Ovary (tissue), 10 donors: ENCODE measurements at places on chromosomes 3 and 15.

DNA sequence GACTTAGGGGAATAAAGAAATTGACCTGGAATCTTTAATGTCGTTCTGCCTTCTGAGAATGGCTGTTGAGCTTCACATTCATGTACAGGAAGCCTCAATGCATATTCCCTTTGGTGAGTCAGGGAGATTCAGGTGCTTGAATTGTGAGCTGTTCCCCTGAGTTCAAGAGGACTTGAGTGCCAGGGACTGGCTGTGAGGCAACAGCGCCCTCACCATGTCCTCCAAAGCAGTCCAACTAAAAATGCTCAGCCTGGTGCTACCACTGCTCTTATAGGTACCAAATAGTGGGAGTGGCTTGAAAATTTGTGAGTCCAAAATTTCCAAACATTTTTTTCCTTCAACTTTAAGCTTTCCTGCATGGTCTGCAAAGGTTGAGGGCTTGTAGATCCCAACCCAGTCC, 54.1 kb downstream of the LEO1 start:
- no peak overlapping the region for H3K4me3 ChIP-seq
- no peaks in the 10 kb centered on the region for H3K4me1 ChIP-seq
- H3K36me3 ChIP-seq: no peaks in the 10 kb centered on the region
- no peaks in the 10 kb centered on the region for H3K27me3 ChIP-seq
- no peak overlapping the region for H3K27ac ChIP-seq
- DNase-seq: no peak

GRCh38 chr3:50157827-50158529, 2.9 kb downstream of the SEMA3F start:
- DNase-seq: no peak
- no peak overlapping the region for H3K27ac ChIP-seq
- no peaks in the 10 kb centered on the region for H3K36me3 ChIP-seq
- H3K27me3 ChIP-seq: no peaks in the 10 kb centered on the region
- peaks cover 7% of the 10 kb centered on the region for H3K4me1 ChIP-seq
- H3K4me3 ChIP-seq: no peak overlapping the region

DNA sequence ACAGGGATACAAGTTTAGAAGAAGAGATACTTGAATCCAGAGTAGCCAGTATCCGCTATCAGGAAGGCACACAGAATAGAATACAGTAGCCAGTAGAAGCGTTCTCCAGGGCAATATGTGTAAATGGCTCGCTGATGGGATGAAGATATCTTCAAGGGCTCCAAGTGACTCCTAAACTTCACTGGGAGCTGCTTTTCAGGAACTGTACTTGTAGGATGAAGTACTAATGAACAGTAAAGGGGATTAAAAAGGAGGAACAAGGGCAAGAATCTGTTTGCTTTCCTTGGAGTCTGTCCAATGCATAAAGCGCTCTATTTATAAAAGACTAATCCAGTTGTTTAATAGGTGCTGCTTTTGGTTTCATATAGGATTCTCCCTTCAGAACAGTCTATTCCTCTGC, 78.4 kb downstream of the THRB start:
- H3K4me1 ChIP-seq: no peaks in the 10 kb centered on the region
- no peak overlapping the region for H3K27ac ChIP-seq
- no peak for DNase-seq
- H3K4me3 ChIP-seq: no peak overlapping the region

DNA sequence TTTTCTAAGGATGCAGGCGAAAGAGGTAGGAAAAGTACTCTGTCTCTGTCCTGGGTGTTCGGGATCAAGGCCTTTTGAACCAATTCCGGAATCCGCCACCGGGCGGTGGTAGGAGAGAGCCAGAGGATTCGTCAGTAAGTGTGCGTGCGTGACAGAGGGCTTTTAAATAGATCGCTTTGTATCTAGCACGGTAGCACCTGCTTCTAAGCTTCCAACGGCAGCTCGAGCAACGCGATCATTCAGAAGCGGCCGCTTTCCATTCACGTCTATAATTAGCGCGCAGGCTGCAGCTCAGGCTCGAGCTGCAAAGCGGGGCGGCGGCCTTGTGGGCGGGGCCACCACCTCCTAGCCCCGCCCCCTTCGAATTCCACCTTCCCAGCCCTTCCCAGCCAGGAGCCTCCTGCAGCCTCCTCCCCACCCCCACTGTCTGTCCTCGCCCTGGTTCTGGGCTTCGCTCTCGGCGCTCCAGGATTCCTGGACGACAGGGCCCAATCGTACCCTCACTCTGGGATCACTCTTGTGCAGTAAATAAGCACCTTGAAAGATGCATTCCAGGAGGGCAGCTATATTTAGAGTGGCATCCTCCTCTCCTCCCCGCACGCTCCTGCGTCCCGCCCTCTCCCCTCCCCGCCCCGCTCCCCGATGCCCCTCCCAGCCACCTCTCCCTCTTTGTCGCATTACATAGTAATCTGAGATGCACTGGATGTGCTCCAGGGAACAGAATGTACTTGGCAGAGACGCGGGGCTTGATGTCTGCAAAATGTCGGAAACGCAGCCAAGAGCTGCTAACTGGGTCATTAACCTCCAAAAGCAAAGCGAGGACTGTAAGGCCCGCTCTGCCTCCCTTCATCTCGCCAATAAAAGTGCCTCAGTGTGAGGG, 224.1 kb upstream of the TPRG1 start:
- no peaks in the 10 kb centered on the region for H3K36me3 ChIP-seq
- DNase-seq: peak; percentile 95
- peak overlapping the region; percentile 90 for H3K27ac ChIP-seq
- H3K4me1 ChIP-seq: peaks cover 23% of the 10 kb centered on the region

- no peak overlapping the region for H3K4me3 ChIP-seq
- no peaks in the 10 kb centered on the region for H3K36me3 ChIP-seq
- H3K27me3 ChIP-seq: no peaks in the 10 kb centered on the region
- H3K4me1 ChIP-seq: no peaks in the 10 kb centered on the region
- H3K27ac ChIP-seq: no peak overlapping the region
Observed at GRCh38 chr3:27022096-27022761, 347.0 kb downstream of the NEK10 start.

DNA sequence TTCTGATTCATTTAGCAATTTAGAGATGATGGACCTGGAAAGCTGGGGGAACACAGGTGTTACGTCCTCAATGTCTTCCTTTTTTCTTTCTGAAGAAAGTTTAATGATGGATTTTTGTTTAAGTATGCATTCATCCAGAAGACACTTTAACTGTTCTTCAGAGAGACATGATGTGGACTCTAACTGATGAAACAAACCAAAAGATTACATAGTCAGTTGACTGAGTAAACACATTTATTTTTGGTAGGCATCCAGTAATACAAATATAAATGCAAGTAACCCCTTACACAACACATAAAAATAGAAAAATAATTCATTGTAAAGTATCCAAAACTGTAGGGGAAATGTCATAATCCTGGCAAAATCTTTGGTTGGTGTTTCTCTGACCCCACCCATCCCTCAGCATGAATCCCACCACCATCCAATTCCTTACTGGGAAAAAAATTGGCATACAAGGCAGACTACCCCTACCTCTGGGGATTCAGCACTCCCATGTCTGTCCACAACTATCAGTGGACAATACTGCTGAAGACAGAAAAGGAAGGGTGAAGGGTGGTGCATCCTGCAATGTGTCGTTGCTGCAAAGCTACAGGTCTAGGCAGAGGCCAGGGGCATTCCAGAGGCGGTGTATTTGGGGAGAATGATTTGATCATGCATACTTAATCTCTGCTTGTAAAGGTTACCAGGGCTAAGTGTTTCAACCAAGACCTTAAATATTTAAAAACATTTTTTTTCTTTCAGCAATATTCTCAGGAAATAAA, 37.4 kb downstream of the THBS1 start:
- no peak for DNase-seq
- no peaks in the 10 kb centered on the region for H3K27me3 ChIP-seq
- H3K4me1 ChIP-seq: no peaks in the 10 kb centered on the region

DNA sequence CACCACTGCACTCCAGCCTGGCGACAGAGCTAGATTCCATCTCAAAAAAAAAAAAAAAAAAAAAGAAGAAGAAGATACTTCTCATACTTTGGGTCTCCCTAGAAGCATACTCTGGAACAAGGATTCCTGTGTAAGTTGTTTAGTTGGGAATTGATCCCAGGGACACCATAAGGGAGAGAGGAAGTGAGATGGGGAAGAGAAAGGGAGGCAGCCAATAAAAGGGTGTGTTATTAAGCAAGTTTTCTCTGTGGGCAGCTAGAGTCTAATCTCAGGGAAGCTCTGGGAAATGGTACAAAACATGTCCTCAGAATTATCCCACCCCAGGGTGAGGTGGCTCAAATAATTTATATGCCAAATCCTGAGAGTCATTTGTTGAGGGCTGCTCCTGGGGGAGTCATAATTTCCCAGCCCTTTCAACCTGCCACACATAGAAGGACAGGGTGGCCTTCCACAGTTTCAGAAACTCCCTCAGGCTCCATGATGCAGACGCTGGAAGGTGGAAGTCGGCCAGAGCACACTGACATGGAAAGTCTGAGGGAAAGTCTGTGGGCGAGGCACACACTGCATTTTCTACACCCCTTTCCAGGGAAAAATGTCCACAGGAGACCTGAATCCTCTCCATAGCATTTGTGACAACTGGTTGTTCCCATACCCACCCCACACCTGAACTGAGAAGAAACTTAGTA, 86.4 kb upstream of the SLC4A7 start:
- H3K27ac ChIP-seq: no peak overlapping the region
- peaks cover 2% of the 10 kb centered on the region for H3K4me1 ChIP-seq
- H3K4me3 ChIP-seq: no peak overlapping the region
- no peak for DNase-seq

- H3K27ac ChIP-seq: no peak overlapping the region
- no peak for DNase-seq
- H3K27me3 ChIP-seq: no peaks in the 10 kb centered on the region
- no peak overlapping the region for H3K4me3 ChIP-seq
- no peaks in the 10 kb centered on the region for H3K36me3 ChIP-seq
- no peaks in the 10 kb centered on the region for H3K4me1 ChIP-seq
Observed at GRCh38 chr3:68817243-68817642, 115.1 kb downstream of the TAFA4 start.

DNA sequence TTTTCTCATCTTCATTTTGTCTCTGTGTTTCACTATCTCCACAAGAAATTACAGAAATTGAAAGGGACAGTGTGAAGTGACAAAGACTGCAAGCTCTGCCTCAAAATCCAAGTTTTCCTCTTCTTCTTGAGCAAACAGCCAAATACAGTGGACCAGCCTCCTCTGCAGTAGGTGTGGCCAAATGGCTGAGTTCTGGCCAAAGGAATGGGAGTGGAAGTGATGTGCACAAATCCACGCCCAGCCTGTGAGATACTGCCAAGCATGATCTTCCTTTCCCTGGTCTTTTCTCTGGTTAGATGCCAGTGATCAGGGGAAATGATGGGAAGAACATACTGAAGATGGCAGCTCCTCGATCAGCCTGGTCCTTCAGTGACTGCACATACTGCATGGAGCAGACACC, 111.0 kb upstream of the CPNE4 start:
- no peak for DNase-seq
- H3K27me3 ChIP-seq: no peaks in the 10 kb centered on the region
- H3K4me1 ChIP-seq: no peaks in the 10 kb centered on the region
- H3K36me3 ChIP-seq: no peaks in the 10 kb centered on the region
- H3K4me3 ChIP-seq: no peak overlapping the region

DNA sequence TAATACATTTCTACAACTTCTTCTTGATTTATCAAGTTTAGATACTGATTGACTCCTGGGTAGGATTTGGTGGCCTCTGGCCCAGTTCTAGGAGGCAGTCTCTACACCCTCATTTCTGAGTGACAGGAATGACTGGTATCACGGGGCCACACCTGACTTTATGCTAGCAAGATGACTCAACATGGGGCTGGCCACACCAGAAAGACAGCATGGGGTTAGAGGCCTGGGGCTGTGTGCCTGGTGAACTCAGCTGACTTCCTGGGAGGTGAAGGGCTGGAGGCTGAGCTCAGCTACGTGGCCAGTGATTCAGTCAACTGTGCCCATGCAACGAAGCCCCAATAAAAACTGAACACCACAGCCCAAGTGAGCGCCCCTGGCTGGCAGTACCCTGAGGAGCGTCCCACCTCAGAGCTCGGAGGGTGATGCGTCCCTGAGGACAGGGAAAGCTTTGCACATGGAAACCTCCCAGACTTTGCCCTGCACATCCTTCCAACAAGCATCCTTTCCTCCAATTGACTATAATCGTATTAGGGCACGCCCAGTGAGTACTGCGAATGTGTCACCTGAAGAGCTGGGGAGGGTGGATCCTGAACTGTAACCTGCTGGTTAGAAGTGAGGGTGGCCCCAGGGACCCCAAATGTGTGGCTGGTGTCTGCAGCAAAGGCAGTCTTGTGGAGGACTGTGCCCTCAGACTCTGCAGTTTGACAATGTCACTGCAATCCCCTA, 57.2 kb downstream of the NIPA2 start:
- no peaks in the 10 kb centered on the region for H3K36me3 ChIP-seq
- no peaks in the 10 kb centered on the region for H3K4me1 ChIP-seq
- H3K4me3 ChIP-seq: no peak overlapping the region
- no peak for DNase-seq

- H3K36me3 ChIP-seq: no peaks in the 10 kb centered on the region
- no peaks in the 10 kb centered on the region for H3K4me1 ChIP-seq
- H3K27ac ChIP-seq: no peak overlapping the region
- H3K4me3 ChIP-seq: no peak overlapping the region
- H3K27me3 ChIP-seq: no peaks in the 10 kb centered on the region
Observed at GRCh38 chr3:156787001-156787400, 39.2 kb upstream of the LEKR1 start.

DNA sequence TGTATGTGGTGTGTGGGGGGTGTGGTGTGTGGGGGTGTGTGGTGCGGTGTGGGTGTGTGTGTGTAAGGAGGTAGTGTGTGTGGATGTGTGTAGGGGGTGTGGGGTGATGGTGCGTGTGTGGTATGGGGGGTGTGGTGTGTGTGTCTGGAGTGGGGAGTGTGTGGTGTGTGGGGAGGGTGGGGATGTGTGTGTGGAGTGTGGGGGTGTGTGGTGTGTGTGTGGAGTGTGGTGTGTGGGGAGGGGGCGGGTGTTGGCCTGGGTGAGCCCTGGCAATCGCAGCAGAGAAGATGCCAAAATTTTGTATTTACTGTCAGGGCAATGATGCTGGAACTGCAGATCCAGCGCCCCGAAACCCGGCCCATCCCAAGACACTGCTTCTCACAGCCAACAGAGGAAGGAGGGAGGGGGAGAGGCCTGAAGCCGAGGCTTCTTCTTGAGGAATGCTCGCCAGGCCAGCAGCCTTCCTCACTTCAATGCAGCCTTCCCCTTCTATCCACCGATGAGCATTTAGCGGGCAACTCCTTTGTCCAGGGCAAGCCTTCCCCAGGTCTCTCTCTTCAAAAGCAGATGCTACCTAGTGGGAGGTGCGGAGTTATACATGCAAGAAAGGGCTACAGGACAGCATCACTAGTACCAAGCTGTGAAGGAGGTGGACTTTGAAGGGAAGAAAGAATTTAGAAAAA, 11.9 kb upstream of the SRP14 start:
- no peak overlapping the region for H3K27ac ChIP-seq
- no peak overlapping the region for H3K4me3 ChIP-seq
- H3K36me3 ChIP-seq: no peaks in the 10 kb centered on the region
- peaks cover 14% of the 10 kb centered on the region for H3K4me1 ChIP-seq
- no peaks in the 10 kb centered on the region for H3K27me3 ChIP-seq

GRCh38 chr15:70142322-70143191, 44.8 kb upstream of the TLE3 start:
- no peaks in the 10 kb centered on the region for H3K36me3 ChIP-seq
- peak overlapping the region; percentile 50 for H3K27ac ChIP-seq
